Left renal cortex interstitium (tissue), 4 donors: ENCODE measurements at places on chromosomes 2 and 18.
A peak's percentile ranks its signal among the peaks of the same experiment; 100 is the strongest.

GRCh38 chr18:364256-364826, 96.5 kb upstream of the THOC1 start:
- DNase-seq = no peak

DNA sequence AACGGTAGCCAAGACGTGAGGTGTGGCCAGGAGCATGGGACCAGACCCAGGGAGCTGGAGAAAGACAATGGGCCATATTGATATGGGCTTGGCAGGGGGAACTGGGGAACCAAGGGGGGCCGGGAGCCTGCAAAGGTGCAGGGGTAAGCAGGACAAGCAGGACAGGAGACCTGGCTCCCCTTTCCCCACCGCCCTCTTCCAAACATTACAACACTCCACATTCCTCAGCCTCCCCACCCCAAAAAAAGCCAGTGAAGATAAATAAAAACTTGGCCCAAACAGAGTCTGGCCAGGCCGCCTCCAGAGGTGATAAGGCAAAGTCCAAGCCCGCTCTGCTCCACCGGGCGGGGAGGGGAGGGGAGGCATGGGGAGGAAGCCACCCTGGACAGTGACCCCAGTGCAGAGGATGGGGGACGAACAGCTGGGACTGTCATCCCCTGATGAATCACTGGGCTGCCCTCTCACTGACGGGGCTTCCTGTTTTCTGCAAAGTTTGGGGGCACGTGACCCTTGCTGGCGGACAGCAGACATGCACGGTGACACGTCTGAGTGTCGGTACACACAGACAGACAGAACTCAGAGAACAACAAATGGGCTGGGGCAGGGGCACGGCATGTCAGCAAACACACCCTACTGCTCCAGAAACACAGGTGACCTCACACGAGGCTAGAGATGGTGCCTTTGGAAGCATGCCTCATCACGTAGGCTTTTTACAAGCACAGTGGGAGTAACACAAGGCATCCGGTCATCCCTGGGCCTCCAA, 100.2 kb downstream of the TNS1 start:
- DNase-seq = peak; percentile 59

DNA sequence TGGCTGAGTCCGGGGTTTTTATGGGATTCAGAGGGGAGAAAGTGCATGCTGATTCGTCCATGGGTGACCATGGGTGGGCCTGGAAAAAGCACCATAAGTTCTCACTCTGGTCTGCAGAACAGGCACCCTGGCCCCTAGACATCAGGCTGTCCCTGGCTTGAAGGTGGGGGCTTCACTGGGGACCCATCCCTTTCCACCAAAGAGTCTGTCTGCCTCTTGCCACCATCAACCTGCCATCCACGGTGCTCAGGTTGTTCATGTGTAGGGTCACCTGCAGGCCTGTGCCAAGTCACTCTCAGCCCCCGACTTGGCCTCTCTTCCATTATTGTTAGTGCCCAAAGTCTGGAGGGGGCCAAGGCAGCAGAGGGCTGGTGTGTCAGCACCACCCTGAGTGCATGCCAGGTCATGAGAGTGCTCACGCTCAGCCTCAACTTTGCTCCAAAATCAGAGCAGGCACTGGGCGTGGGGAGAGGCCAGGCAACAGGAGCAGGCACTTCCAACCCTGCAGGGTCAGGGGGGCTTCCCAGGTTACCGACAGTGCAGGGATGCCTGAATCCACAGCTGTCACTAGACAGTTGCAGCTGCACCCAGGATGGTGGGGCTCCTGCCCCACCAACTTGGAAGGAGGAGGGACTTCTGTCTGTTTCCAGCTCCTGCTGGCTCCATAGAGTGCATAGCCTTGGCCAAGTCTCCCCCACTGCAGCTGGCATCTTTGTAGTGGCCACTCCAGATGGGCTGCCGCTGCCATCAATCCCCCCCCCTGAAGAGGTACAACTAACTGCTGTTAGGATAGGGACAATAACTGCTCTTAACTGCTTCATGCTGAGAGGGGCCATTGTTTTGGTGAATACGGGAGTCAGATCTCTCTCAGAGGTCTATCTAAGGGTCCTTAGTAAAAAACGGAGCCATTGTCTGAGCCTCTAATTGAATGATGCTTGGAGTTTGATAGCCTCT, 209.3 kb downstream of the AKAIN1 start:
- no peak for DNase-seq

DNA sequence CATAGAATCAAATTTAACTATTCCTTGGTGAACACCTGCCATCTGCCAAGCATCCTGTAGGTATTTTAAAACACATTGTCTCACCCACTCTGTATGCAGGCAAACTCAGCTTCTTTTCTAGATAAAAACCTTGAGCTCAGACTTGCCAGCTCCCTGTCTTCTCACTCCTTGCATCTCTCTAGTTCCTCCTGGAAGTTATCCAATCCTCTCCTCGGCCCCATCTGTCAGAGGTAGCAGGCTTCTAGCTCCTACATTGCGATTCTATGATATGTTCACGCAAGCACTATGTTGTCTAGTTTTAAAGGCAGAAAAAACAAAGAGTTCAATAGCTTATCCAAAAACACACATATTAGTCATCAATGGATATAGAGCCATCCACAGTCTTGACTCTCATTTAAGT, 67.0 kb upstream of the APCDD1 start:
- no peak for DNase-seq

DNA sequence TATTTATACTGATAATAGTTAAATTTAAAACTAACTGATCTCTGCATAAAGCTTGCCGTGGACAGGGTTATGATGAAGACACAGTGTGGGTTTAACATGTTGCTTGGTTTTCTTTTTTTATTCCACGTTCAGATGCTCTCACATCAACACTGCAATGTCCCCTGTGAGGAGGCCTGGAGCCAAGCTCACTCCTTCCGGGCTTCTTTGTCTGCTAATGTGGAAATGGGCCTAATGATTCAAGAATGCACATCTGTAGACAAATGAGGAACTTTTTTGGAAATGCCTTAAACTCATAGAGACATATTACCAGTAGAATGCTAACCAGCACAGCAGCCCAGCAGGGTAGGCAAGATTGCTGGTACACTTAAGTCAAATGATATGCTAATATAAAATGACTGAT, 208.0 kb downstream of the GALR1 start:
- DNase-seq = no peak

DNA sequence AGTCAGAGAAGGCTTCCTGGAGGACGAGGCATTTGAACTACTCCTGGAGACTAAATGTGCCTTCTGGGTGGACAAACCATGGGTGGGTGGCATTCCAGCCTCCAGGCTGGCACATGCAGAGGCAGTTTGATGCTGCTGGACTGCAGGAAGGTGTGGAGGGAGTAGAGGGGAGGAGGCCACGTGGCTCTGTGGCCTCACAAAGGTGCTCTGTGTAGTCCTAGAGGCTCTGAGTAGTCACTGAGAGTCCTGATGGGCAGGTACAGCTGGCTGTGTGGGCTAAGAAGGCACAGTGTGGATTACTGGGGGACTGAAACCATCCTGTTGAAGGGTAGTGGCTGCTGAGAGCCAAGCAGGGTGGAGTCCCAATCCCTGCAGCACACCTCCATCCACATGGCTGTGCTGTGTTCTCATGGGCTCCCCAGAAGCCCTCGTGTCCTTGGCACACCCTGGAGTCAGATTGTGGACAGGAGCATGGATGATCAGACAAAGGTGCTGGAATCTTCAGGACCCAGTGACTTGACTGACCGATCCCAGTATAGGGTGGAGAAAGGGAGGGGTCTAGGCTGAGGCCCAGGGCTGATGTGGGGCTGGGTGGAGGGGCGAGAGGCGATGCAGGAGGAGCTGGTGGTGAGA, 87.4 kb upstream of the HS6ST1 start:
- no peak for DNase-seq
